ENCODE measurements at places on chromosomes 13 and 19.
A peak's percentile ranks its signal among the peaks of the same experiment; 100 is the strongest.

DNA sequence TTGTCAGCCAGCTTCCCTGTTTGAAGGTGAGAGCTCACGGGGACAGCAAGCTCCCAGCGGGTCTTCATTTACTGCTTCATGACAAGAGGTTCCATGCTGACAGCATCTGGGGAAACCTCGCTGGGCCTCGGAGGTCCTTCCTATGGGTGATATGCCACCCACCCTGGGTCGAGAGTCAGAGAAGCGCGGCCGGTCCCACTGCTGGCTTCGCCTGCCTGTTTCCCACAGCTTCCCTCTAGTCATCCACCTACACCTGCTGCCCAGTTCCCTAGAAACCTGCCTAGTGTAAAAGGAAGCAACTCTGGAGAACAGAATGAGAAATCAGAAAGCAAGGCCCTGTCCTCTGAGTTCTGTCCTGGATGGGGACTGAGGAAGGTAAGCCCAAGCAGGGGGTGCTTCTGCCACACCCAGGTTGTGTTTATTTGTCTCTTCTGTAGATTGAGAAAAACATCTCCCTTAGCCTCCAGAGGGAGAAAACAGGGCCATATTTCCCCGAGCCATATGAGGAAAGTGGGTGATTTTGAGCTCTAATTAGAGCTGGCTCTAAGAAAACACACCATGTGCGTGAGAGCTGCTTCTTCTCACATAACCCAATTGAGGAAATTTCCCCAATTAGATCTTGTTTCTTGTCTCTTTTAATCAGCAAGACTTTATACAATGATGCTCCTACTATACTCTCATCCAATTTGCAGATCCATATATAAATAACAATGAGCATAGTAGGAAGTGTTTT is 504.3 kb downstream of the IRS2 start:
- no peak for DNase-seq

DNA sequence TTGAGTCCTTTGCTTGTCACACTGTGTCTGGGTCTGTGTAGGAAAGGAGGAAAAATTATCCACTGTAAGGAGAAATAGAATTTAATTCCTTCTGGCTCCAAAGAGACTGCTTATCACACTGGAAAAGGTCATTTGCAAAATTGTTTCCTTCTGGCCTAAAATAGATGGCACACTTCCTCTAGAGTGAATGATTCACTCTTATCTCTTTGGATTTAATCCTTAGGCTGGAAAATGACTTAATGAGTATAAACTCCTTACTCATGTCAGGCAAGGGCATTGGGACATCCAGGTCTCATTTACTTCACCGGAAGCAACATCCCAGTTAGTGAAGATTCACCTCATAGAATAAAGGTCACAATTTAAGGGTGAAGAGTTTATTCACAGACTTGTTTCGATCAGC is 293.6 kb downstream of the OXGR1 start:
- no peak for DNase-seq

GRCh38 chr19:2942928-2943640 is 1.7 kb downstream of the ZNF77 start:
- no peak for DNase-seq

GRCh38 chr13:44971656-44972595 is 17.3 kb downstream of the NUFIP1 start:
- DNase-seq = no peak

GRCh38 chr13:114334305-114335053 is 20.2 kb downstream of the CHAMP1 start:
- no peak for DNase-seq

DNA sequence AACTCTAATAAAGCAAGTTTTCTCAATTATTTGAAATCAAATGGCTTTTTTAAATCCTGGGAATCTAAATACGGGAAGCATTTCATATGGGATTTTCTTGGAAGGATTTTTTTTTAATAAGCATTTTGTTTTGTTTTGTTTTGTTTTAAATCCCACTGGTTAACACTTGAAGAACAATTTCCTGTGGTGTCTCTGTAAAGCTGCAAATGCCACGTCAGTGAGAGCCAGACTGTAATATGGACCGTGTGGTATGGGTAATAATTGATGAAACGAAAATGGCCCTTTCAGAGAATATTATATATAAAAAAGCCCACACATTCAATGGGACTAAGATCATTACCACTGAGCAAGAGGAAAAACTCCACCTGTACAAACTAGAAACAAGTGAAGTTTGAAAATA is 33.9 kb upstream of the MIR17HG start:
- DNase-seq = no peak

- DNase-seq = no peak
These were observed 3.8 kb upstream of the SLC7A9 start for GRCh38 chr19:32873247-32873959.

DNA sequence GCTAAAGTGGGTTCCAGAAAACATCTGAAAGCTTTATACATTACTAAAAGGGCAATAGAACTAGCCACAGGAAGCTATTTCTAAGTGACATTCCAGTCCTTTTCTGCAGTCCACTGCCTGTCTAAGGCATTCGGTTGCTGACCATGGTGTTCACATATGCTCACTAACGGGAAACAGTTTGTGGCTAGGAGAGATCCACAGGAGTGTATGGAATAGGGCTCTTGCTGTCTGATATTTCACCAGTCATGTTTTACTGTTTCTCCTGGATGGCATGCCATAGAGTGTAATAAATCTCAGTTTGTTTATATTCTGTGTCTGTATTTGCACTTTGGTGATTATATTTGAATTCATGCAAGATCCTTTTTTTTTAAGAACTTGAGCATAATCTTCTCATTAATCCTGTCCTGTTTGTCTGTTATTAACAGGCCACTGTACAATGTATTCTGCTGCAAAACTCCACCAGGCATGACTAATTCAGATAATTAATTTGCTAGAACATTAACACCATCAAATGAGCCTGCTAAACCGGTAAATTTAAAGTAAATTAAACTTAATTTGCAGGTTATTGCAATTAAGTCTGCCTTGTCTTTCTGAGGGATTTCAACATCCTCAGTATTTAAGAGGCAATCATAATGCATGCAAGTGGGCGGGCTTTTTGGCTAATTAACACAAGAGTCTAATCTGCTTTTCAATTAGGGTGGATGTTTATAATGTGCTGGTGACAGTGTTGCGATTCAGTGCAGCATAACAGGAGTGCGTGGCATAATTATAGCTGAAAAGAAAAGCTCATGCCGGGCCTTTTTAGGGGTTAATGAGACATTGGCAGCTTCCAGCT is 201.3 kb downstream of the POU4F1 start:
- DNase-seq = no peak

GRCh38 chr13:34344816-34345215 is 526.9 kb downstream of the RFC3 start:
- no peak for DNase-seq

- peak; percentile 11 for DNase-seq
These were observed 64.4 kb upstream of the NPAS1 start for GRCh38 chr19:46954993-46955812.

Data from stimulated activated CD4-positive, alpha-beta T cell treated with anti-CD3 and anti-CD28 coated beads, Interleukin-12 subunit alpha, Interleukin-12 subunit beta, amount 100 ng/mL, for 4 hours (primary cell).